ENCODE measurements at places on chromosomes 1 and 21.

DNA sequence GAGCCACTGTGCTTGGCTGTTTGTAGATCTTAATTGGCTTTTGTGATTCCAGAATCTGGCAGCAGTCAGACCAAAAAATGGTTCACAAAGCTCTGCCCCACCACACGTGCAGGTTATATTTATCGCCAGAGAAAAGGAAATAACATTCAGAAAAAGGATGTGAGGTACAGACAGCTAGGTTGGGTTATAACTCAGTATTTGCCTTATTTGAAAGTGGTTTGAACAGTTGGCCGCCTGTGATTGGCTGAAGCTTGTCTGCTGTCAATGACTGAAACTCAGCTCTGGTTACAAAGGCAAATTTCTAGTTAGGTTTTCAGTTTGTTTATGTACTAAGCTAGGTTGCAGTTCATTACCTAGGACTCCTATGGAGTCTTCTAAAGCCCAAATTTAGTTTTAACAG lies 9.6 kb downstream of the SH3BGR start:
- DNase-seq, result no peak

DNA sequence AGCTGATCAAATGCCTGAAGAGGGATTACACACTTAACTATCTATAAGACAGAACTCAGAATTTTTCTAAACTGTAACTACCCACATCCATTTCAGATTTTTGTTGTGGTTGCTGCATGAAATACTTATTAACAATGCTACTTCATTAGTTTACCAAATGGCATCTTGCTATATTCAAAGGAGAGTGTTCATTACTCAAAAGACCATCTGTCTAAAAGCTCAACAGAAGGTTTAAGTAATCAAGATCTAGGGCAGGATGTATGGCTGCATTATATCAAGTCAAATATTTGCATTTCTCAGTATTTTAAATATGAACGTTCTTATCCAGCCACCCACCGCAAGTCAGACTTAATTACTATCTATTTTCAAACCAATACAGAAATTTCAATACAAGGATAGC lies 79.9 kb downstream of the SIPA1L2 start:
- no peak for DNase-seq

DNA sequence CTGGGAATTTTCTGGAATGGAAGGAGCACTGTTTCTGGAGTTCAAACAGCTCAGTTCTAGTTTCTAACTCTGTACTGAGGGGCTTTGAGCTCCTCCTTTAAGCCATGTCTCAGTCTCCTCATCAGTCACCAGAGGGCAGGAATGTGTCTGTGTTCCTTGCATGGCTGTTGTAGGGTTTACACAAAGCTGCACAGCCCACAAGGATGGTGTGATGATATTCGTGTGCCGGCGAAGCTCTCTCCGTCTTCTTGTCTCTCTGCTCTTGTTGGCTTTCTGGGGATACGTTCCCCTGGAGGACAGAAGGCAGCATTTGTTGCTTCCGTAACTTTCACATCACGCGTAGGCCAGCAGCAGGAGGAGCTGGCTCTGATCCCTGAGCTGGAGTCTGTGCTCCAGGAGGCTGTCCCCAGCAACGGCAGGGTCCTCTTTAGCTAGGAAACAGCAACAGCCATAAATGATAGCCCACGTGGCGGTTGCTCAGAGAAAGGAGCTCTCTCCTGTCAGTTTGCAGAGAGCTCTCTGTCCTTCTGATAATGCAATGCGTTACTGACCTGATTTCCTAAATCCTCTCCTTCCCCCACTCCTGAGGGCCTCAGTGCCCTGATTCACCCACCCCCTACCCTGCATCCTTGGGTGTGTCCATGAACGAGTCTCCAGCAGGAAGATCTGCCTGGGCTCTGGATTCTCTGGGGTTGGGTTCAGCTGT lies 189.2 kb upstream of the VAMP3 start:
- DNase-seq, result no peak

- no peak for DNase-seq
These were observed 773 bp upstream of the DDX59 start for GRCh38 chr1:200670242-200671118.

DNA sequence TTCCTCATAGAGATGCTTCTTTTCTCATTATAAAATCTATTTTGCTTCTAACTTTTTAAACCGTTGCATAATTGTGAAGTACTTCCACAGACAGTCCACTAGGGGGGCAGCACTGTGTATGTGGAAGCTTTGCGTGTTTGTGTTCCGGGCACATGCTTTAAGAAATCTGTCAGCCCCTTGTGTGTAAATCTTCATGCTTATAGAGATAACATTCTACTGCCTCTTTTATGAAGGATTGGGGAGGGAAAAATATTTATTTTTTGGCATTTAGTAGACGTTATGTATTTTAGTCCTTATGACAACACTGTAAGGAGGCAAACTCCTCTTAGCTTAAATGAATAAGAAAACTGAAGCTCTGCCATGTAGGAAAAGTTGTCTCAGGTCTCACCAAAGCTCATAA lies 157.3 kb upstream of the PTGFR start:
- DNase-seq, result no peak

DNA sequence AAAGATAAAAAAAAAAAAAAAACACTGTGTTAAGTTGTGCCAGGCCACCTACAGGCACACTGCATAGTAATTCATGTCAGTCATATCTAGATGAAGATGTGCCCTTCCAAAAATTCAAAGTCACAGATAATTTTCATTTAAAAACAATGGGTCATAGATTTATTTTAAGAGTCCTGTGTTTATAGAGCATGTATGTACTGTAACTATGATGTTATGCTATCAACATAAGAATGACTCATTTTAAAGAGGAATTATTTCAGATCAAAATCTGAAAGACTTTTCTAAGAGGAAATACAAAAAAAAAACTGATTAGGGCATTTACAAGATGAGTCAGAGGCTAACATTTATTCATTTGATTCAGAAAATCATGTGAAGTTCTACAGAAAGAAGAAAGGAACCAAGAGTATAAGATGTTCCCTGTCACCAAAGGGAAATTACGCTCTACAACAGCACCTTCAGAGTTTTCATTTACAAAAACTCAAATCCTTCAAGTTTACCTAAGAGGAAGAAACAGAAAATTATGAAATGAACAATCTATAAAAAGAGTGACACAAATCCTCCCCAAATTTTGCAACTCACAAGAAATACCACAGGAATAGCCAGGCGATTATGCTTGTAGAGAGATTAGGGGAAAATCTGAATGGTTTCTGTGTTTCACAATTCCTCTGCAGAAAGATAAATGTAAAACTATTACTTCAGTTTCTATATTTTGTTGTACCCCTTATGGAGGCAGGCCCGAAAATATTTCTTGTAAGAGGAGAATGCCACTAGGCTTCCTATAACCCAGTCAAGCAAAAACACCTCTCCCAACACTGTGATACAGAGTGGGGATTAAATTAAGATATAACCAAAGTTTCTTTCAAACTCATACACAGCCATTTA lies 13.8 kb downstream of the TP53BP2 start:
- DNase-seq, result no peak
